Stimulated activated CD4-positive, alpha-beta T cell treated with anti-CD3 and anti-CD28 coated beads, Interleukin-15, amount 100 ng/mL, for 24 hours (primary cell): ENCODE measurements at places on chromosomes 11 and 22.
A peak's percentile ranks its signal among the peaks of the same experiment; 100 is the strongest.

DNA sequence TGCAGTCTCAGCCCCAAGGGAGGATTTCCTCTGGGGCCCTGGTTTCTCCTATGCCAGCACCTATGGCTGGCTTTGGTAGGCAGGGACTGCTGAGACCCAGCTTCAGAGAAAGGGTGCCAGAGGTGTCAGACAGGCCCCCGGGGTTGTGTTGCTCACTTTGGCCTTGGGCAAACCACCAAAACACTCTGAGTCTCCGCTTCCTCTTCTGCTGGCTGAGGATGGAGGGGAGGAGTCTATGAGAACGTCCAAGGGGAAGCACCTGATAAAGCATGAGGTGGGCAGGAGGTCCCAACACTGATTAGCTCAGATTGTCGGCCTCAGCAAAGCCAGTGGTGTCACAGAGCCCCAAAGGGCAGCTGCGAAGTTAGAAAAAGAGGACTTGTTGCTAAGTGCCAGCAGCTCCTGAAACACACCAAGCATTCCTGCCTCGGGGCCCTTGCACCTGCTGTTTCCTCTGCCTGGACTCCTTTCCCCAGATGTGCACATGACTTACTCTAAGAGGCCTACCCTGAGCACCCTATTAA is 10.5 kb downstream of the SMTNL1 start:
- no peak for DNase-seq

DNA sequence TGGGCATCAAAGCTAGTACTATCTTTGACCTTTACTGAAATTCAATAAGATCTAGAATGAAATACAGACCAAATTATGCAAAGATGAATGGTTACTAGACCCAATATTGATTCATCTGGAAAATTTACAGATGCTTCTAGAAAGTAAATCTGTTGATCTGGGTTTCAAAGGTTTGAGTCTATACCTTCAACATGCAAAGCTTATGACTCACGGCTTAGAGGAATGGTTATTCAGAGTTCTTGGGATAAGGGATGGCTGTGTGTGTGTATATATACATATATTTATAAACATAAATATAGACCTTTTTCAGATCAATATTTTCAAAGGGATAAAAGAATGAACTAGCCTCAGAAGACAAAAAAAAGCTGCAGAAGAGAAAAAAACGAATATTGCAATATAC is 1.3 kb downstream of the SPTY2D1 start:
- no peak for DNase-seq

GRCh38 chr11:69376155-69377028 is 82.4 kb downstream of the MYEOV start:
- DNase-seq = no peak

DNA sequence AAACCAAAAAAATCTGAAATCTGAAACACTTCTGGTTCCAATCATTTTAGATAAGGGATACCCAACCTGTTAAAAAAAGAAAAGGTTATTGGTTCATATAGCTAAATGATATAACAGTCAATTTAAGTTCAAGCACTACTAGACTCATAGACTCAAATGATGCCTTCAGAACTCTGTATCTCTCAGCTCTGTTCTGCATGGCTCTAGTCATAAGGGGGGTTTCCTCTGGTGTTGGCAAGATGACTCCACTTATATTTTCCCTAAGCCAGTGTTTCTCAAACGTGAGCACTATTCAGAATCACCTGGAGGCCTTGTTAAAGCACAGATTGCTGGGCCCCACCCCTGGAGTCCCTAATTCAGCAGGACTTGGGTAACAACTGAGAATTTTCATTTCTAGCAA is 11.5 kb upstream of the RRAS2 start:
- no peak for DNase-seq

DNA sequence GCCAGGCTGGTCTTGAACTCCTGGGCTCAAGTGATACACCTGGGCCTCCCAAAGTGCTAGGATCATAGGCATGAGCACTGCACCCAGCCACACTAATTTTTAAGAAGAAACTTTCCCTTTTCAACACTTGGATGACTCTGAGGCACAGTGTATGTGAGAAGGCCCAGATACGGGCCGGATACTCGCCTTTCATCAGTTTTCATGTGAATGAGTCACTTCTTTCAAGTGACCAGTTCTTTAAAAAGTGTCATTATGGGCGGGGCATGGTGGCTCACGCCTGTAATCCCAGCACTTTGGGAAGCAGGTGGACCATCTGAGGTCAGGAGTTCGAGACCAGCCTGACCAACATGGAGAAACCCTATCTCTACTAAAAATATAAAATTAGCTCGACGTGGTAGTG is 120.8 kb downstream of the CTTN start:
- no peak for DNase-seq

- DNase-seq = no peak
Observed at GRCh38 chr22:28175730-28176492, 256.9 kb upstream of the PITPNB start.

DNA sequence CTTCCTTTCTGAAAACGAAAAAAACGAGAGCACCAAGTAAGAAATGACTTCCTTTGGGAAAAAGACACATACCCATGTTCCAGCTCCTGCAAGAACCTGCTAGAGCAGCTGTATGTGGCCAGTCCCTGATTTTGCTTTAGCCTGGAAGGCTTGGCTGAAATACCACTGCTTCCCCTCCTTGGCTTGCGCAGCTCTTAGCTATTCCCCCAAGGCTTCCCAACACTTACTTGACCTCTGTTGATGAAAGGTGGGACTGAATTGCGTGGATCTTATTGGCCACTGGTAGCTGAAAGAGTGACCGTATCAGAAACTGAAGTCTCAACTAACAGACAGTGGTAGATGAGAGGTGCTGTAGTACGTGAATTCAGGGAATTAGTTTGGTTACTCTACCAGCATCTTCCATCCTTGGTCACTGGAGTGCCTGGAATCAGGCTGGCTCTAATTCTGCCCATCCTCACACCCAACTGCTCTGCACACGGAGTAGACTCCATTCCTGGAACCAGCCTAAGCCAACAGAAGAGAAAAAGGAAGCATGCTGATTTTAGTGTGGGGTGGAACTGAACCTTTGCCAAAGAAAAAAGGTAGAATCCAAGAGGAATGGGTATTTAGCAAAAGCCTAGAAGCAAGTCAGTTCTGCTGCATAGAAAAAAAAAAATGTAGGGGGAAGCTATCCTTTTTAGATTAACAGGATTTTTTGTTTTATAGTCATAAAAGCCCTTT is 73.8 kb upstream of the CRTAM start:
- DNase-seq = no peak

- DNase-seq = peak; percentile 11
Observed at GRCh38 chr11:111602865-111603610, 789 bp downstream of the SIK2 start.

DNA sequence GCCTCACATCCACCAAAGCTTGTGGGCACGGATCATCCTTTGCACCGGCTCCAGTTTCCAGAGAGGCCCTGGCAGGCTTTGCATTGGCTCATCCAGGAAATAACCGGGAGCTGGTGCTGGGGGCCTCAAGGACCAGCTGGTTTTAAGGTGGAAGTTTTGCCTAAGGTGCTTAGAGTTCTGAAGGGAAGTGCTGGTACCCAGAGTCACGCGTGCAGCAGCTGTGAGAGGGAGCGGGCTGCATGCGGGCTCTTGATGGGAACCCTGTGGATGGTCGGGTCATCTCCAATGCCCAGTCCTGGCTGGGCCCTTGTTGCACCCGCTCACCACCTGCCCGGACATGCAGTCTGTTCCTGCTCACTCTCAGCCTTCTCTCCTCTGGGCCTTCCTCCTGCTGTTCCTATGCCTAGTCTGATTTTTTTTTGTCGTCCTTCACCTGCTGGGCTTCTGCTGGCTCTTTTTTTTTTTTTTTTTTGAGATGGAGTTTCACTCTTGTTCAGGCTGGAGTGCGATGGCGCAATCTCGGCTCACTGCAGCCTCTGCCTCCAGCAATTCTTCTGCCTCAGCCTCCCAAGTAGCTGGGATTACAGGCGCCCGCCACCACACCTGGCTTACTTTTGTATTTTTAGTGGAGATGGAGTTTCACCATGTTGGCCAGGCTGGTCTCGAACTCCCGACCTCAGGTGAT is 24.0 kb upstream of the PRR5 start:
- no peak for DNase-seq

GRCh38 chr11:9639099-9639498 is 24.8 kb upstream of the SWAP70 start:
- no peak for DNase-seq

DNA sequence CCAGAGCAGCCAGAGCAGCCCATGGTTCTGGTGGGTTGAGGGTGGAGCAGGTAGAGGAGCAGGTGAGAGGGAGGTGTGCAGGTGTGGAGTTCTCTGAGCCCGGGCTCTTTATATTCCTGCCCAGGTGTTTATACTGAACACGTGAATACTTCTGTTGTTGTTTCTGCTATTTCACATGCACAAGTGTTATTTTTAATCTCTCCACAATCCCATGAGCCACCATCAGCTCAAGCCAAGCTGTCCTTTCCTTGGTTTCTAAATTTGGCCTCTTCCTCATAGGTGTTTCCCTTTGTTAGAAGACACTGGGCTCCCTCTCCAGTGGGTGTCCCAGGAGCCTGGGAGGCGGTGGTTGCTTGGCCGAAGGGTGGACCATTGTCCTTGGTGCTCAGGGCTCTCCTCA is at the start of gene KRTAP5-3:
Gene KRTAP5-3, minus strand, starts transcription at position 101 of the 400 bp plus-strand sequence. Its CDS starts 78 bp downstream, at position 23.
- no peak for DNase-seq

- peak; percentile 35 for DNase-seq
Observed at GRCh38 chr11:32231909-32232493, 141.1 kb downstream of the RCN1 start.

DNA sequence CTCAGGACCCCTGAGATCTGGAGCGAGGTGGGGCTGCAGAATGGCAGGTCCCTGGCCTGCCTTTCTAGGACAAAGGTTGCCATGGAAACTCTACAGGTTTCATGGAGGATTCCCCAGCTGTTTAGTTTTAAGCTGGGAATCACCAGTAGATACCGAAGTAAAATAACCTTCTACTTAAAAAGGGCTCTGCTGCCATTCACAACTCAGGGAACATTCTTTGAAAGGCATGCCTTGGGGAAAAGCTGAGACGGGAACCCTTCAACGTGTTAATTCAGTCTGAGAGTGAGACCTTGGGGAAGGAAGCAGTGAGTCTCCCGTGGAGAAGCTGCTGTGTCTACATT is 493.3 kb downstream of the BRD1 start:
- DNase-seq = no peak

DNA sequence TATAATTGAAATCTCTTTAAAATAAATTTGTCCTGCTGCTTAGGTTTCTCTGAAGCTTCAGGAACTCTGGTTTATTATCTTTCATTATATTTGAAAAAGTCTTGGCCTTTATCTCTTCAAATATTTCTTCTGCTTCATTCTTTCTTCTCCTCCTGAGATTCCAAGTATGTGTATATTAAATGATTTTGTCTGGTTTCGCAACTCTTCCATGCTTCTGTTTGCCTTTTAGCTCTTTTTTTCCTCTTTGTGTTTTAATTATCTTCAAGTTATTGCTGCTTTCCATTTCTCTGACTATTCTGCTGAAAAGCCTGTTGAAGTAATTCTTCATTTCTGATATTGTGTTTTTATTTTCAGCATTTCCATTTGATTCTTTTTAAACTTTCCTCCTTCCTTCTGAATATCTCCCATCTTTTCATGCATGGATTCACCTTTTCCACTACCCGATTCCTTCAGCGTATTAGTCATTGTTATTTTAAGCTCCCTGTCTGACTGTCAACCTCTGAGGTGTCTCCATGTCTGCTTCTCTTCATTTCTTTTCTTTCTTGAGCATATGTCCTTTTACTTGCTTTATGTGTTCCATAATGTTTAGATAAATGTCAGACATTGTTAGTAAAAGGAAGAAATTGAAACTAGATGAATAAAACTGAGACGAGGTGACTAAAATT is 46.6 kb upstream of the CTSC start:
- no peak for DNase-seq

GRCh38 chr11:108786281-108786990 is 121.6 kb downstream of the DDX10 start:
- DNase-seq = no peak

DNA sequence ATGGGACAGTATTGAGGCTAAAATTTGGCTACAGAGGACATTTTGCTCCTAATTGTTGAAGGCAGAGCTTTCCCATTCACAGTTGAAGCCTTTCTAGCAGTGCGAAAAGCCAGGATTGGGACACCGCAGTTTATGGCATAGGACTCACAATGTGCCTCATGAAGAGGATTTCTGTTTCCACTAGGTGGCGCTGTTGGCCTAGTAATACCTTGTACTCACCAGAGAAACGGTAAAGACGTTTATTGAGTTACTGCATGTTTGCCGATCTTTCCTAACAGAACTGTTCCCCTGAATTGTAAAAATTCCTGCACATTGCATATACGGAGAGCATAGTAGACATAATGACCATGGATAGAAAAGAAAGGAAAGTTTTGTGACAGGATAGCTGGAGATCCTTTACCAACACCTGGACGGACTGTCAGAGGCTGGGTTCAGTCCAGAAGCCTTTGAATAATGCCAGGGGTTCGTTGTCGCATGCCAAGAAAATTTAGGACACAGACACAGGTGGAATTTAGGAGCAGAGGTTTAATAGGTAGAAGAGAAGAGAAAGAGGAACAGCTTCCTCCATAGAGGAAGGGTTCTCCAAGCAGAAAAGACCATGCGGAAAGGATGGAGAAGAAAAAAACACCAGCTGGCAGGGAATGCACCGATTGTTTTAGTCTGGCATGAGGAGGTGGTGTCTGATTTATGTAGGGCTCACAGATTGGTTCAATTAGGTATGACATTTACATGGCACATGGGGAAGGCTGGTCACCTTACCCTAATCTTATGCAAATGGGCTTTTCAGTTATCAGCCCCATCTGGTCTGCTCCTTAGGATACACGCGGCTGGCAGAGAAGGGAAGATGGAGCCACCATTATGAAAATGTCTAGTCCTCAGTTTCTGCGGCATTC is 10.8 kb upstream of the OR51D1 start:
- DNase-seq = peak; percentile 67

DNA sequence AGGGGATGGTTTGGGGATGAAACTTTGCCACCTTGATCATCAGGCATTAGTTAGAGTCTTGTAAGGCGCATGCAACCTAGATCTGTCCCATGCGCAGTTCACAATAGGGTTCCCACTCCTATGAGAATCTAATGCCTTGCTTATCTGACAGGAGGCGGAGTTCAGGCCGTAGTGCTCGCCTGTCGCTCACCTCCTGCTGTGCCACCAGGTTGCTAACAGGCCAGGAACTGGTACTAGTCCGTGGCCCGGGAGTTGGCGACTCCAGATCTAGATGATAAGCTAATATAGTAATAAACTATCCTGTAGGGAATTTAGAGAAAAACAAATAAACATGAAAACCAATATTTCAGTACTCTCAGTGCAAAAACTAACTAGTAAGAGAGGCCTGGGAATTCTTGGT is 155.4 kb upstream of the ANO5 start:
- no peak for DNase-seq

DNA sequence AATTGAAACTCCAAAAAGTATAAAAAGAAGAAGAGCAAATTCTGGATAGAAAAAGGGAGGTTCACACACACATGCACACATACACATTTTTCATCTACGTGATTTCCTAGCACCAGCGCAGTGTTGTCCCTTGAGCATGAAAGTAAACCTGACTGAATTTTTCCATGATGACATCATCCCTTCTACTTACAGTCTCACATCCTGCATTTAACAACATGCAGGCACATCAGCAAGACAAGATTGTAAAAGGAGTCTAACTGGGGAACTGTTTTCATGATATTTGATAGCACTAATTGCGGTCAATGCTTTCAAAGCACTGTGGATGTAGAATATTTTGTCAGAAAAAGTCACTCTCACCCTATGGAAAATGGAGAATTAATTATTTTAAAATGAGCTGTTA is 36.6 kb downstream of the GAS2 start:
- DNase-seq = peak; percentile 18
